Type B pancreatic cell (in vitro differentiated cells): ENCODE measurements at places on chromosomes 6 and 20. TPM values are rescaled to one million over a fixed set of nuclear protein-coding genes. Genes with fewer than 3 reads are reported as not detected.

The LPA gene
- 0.31 and 0.56 TPM in 2 replicates for total RNA-seq

The FOXA2 gene
- total RNA-seq: 17.5 and 21.2 TPM in 2 replicates

The GCNT2 gene
- 21.2 and 21.6 TPM in 2 replicates for total RNA-seq

The FILIP1 gene
- total RNA-seq: 2.0 and 5.0 TPM in 2 replicates

The TNNC2 gene
- total RNA-seq: 2.1 TPM in 1 of 2 replicates, not detected in the other

The GSTA2 gene
- 20.7 and 25.3 TPM in 2 replicates for total RNA-seq

The SLC26A8 gene
- total RNA-seq: 0.19 TPM in 1 of 2 replicates, not detected in the other

The ID4 gene
- 83.6 and 90.9 TPM in 2 replicates for total RNA-seq

The ZBTB46 gene
- 9.8 and 13.6 TPM in 2 replicates for total RNA-seq

The VSTM2L gene
- total RNA-seq: 11.4 and 11.6 TPM in 2 replicates

The CCN2 gene
- 33.8 and 75.5 TPM in 2 replicates for total RNA-seq

The MARCKS gene
- total RNA-seq: 105 and 236 TPM in 2 replicates

The SH3BGRL2 gene
- total RNA-seq: 40.0 and 75.3 TPM in 2 replicates

The RPS18 gene
- total RNA-seq: 3,043 and 3,480 TPM in 2 replicates

The OXT gene
- 1.2 TPM in 1 of 2 replicates, not detected in the other for total RNA-seq

The OR2H1 gene
- total RNA-seq: not detected in 2 replicates
